HEK293T (cell line): ENCODE measurements at places on chromosomes 6 and 20.

DNA sequence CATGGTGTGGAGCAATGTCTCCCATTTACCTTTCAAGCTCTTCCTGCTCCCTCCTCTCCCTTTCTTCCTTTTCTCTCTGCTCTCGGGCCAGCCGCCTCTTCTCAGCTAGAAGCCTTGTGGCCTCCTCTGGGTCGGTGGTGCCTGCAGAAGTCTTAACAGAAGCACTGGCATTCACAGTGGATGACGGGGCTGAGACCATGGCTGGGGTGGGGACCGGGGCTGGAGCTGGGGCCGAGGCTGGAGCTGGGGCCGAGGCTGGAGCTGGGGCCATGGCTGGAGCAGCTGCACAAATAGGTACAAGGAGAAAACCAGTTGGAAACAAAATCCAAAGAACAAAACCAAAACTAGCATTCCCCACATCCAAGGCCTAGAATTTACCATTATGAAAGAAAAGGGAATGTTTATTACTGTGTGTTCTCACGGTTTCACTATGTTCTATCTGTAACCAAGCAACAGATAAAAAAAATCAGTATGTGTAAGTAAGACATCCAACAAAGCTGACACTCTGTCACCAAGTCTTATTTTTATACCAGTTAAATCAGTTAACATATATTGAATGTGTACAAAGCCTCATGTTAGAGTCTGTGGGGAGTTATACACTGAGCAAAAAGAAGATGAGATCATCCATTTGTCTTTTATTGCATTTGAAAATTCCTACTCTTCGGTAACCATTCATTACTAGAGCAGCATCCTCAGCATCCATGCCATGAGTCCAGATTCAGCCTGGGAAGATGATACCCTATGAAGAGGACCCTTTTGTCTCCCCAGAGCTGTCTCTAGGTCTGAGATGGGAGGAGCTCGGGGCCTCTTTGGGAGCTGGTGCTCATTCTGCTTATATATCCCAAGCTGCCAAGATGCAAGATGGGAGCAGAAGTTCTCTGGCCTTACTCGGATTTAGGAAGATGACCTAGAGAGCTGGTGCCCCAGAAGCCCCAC is 73.0 kb upstream of the BCLAF1 start:
- DNase-seq, result no peak

- no peak for DNase-seq
These were observed 16.3 kb upstream of the SERPINB9 start for GRCh38 chr6:2919401-2919800.

DNA sequence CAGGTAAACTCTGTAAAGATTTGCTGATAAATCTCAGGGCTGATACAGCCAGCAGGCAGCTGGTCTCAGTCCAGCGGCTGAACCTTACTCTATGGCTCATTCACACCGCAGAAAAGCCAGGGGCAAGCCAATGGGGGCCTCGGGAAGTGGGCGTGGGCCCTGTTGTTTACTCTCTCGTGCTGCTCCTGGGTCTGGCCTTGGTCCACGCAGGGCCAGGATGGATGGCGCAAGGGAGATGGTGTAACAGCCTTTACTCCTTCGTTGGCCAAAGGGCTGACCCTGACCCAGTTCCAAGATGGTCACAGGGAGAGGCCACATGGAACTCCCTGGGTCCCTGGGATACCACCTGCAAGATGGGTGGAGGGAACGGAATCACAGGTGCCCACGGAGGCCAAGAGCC is 16.2 kb downstream of the KCNK17 start:
- no peak for DNase-seq

DNA sequence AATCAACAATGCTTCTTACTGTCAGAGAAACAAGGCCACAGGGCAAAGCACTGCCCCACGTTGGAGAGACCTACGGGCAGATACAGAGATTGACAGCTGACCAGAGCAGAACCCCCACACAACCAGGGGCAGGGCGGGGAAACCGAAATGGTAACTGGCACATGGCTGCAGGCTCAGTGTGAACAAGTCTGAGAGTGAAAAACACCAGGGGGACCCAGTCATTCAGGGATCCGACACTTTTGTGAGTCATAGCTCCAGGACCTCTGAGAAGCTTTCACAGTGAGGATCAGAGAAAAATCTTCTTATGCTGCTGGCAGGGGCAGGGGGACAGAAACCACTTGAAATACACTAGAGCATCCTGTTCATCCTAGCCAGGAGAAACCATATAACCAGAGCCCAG is 254.2 kb downstream of the C6orf118 start:
- DNase-seq, result no peak

DNA sequence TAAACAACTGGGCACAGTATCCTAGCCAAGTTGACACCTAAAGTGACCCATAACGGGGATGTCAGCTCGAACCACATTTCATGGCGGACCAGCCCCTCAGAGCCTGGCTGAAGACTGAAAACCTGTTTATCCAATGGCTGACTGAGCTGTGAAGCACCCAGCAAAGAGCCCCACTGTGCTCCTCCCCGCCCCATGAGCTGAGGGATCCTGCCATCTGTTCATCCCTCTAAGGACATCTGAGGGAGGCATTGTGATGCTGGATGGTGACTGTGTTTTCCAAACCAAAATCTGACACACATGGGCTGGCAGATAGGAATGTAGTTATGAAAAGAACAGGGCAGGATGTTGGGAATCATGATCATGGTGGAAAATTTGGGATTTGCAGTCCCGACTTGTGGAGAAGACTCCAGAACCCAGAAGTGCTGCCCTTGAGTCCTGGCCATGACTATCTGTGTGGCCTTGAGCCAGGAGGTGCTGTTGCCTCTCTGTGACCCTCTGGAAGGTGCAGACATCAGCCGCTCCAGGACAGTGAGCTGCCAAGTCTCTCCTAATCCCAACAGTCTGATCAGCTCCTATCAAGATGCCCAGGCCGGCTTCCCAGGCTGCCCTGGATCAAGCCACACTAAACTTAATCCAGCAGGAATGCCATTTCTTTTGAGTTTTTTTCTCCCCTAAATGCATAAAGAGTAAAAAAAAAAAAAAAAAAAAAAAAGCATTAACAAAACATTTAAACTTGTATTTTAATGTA is 5.7 kb downstream of the EDN3 start:
- no peak for DNase-seq

DNA sequence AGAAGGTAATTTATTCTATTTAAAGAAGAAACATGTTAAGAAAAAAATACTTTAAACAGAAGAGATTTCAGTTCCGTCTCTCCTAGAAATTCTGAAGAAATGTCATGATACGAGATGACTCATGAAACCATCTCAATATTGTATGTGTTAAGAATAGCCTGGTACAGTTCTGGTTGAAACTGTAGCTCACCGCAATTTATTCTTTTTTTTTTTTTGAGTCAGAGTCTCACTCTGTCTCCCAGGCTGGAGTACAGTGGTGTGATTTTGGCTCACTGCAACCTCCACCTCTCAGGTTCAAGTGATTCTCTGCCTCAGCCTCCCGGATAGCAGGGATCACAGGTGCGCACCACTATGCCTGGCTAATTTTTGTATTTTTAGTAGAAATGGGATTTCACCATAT is 103.3 kb downstream of the ARHGAP18 start:
- DNase-seq, result no peak

DNA sequence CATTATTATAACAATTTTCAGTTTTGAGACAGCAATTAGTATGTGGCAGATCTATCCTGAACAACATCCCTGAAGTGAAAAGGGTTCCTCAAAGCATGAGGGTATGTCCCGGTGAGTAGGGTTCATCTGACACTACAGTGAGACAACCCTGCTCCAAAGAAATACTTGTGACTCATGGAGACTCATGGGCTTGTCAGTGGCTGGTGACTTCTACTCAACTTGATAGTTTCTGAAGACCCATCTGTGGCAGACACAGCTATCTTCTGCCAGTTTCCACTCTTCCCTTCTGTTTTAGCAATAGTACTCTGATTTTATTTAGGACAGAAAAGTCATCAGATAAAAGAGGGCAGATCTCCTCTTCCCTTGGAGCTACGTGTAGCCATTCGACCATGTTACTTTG is 41.4 kb downstream of the MAP3K7 start:
- DNase-seq, result no peak

DNA sequence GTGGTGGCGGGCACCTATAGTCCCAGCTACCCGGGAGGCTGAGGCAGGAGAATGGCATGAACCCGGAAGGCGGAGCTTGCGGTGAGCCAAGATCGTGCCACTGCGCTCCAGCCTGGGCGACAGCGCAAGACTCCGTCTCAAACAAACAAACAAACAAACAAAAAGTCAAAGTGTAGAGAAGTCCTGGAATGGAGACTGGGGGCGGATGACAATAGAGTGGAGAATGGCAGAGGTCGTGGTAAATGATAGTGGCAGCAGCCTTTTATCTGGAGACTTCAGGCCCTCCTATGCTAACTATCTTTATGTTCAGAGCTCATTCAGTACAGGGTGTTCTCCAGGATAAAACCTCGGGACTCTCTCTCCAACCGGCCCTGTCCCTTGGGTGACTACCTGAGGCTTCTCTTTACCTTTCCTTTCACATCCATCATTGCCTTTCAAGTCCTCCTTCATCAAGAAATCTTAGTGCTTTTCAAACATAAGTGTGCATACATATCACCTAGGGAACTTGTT is 1.4 kb upstream of the FKBPL start:
- no peak for DNase-seq

- DNase-seq, result no peak
These were observed 104.1 kb downstream of the COL9A1 start for GRCh38 chr6:70198785-70199184.

GRCh38 chr20:17671011-17671410 is 11.0 kb downstream of the RRBP1 start:
- DNase-seq, result no peak

- no peak for DNase-seq
These were observed 19.6 kb downstream of the FOXC1 start for GRCh38 chr6:1629316-1629715.

- no peak for DNase-seq
These were observed 158.0 kb upstream of the TCF21 start for GRCh38 chr6:133730881-133731280.

DNA sequence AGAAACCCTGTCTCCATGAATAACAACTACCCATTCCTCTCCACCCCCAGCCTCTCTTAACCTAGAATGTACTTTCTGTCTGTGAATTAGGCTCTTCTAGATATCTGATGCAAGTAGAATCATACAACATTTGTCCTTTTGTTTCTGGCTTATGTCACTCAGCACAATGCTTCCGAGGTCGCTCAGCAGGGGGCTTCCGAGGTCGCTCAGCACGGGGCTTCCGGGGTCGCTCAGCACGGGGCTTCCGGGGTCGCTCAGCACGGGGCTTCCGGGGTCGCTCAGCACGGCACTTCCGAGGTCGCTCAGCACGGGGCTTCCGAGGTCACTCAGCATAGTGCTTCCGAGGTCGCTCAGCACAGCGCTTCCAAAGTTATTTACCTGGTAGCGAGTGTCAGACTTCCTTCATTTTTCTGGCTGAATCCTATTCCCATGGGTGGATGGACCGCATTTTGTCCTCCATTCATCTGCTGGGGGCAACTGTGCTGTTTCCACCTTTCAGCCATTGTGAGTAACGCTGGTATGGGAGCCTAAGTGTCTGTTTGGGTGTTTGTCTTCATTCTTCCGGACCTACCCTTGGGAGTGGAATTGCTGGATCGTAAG is 31.0 kb upstream of the BHLHE23 start:
- DNase-seq, result no peak

DNA sequence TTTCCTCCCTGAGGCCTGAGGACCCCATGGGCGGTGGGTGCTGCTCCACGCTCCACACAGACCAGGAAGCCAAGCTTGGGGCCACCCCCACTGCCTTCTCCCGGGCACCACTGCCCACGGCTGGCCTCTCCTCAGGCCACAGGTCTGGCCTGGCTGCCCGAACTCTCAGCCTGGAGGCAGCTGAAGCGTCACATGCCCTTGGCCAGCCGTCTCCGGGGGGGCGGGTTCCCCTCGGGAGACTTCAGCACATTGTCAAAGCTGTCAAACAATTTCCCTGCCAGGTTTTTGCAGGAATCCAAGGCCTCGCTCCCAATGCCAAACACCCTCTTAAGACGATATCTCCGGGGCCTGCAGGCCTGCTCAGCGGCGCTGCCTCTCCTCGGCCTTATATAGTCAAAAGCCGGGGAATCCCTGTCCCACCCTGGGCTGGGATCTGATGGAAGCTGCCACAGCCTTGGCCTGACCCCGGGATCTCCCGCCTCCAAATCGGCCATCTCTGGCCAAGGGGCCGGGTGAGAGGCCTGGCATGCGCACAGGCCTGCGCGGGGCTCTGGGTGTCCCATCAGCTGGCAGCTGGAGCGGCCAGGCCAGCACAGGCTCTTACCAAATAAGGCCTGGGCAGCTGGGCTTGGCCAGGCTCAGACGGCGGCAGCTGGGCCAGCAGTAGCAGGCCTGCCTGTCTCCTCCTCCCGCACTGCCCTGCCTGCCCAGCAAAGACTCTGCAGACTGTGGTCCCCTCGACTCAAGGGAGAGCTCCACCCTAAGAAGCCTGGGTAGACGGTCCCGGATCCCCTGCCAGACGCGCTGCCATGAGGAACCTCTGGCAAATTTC is 49.7 kb downstream of the RBM38 start:
- DNase-seq, result no peak
